Common myeloid progenitor, CD34-positive (primary cell): ENCODE measurements at places on chromosomes 11 and 22.

- no peak for DNase-seq
Observed at GRCh38 chr11:15988693-15989231, 367.6 kb downstream of the SOX6 start.

GRCh38 chr11:12074529-12075195 is 35.7 kb upstream of the MICAL2 start:
- no peak for DNase-seq

DNA sequence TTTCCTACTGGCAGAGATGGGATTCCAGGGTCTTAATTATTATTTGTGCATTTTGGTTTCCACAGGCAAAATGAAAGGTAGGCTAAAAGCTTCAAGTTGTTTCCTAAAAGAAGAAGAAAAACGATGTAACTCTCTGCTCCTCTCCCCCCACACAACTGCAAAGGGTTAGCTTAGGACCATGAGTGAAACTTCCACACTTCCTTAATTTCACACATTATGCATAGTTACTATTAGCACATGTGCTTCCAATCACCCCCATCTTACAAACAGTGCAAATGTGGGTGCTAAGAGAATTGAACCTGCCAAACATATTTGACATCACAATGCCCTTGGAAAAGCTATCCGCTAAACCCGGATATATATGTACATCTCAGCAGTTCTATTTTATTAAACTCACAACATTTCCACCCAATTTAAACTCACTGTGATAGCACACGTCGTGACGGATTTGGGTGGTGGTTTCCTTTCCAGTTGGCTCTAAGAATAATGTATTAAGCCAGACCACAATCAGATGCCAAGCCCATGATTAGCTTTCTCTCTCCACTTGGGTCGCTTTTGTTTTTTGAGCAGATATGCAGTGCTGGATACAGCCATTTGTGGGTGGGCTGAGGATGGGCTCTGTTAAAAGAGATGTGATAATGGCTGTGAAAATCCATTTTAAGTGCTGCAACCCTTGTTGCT is 245.0 kb upstream of the POU2AF2 start:
- DNase-seq = peak; percentile 30

GRCh38 chr11:85750646-85751045 is 60.3 kb downstream of the SYTL2 start:
- no peak for DNase-seq

DNA sequence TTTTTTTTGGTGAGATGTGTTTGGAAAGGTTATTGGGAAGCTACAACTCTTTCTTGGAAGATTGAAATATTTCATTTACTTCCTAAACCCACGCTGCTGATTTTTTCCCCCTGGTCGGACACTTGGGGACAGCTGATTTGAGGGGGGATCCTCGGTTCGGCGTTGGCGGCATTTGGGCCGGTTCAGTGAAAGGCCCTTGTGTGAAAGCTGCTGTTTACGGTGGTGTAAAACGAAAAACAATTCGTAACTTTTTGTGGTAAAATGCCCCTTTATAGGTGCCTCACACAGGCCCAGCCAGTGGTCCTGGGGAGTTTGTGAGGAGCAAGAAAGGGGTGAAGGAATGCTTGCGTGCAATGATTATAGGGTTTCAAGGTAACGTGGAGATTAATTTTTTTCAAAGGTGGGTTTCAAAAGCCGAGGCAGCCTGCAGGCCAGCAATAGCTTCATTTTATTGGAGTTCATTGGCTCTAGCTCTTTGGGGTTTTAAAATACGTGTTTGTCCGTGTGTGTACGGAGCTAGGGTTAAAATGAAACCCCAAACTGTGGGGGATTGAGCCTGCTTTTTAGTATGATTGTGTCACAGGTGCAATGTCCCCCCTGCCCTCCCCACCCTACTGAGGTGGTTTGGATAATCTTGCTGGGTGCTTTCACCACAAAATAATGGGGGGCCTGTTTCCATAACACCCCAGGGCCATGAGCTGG is 77.2 kb upstream of the PPARA start:
- no peak for DNase-seq

DNA sequence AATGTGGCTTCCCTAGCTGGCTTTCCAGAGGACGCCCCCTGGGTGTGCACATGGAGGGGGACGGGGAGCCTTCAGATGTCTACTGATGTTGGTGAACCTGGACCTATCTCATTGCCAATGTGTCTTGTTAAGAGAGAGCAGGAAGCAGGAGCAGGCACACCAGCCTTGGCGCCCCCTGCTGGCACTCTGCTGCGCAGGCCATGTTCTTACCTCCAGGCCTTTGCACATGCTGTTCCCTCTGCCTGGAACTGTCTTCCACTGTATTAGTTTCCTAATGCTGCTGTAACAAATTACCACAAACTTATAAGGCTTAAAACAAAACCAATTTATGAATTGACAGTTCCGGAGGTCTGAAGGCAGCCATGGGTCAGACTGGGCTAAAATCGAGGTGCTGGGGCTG is 23.6 kb upstream of the MN1 start:
- peak; percentile 32 for DNase-seq

- no peak for DNase-seq
Observed at GRCh38 chr11:117704395-117705100, 92.5 kb downstream of the DSCAML1 start.

DNA sequence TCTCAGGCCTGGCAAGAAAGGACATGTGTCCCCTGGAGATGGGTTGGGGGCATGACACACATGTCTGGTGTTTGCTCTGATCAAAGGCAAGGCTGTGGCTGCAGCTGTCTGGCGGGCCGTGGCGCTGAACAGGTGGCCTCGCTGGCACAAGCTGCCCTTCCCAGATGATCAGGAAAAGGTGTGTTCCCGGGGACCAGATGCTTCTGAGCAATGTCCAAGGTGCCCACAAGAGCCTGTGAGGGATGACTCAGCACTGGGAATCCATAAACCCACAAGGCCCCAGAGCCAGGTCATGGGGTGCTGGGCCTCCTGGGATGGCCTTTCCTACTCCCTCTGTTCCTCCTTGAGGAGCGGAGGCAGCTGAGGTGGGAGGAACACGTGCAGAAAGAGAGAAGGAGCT is 9.7 kb upstream of the LRP5 start:
- DNase-seq = no peak

DNA sequence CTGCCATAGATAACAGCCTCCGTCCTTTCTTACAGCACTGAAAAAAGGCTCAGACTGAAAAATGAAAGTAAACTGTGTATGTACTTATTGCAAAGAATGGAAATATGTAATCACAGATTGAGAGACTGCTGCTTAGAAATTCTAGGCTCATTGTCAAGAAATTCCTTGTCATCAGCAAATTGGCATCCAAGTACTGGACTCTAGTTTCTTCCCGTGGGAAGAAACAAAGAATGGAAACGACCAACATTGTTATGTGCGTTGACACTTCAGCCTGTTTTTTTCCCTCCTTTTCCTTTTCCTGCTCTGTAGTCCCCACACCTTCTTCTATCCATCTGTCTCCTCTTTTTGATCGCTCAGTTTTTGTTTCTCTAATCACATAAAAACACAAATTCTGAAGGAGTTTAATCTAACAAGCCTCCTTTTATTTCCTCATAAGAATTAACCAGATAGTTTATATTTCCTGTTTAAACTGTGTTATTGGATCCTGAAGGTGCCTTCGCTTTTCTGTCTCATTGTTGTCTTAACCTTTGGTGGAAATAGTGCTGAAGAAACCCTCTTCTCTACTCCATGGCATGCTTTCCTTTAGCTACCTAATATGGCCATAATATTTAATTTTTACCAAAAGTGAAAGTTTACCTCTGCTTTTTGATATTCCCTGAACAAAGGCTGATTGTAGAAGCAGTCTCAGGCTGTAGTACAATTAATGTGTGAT is 20.0 kb upstream of the CASP12 start:
- no peak for DNase-seq
